ENCODE measurements at places on chromosomes 13 and 19. TPM values are rescaled to one million over a fixed set of nuclear protein-coding genes. Genes with fewer than 3 reads are reported as not detected.

The ZSCAN5A gene
- 8.3 TPM for total RNA-seq

The SOHLH2 gene
- not detected for total RNA-seq

The GIPR gene
- total RNA-seq, result 11.0 TPM

The ZNF534 gene
- not detected for total RNA-seq

The SAFB2 gene
- total RNA-seq, result 106 TPM

The C19orf73 gene
- total RNA-seq, result 2.2 TPM

The NLRP4 gene
- not detected for total RNA-seq

The ZNF285 gene
- 2.2 TPM for total RNA-seq

The NBEA gene
- 0.62 TPM for total RNA-seq

The TRPM4 gene
- 0.96 TPM for total RNA-seq

The SERPINE3 gene
- total RNA-seq, result not detected

The GRIN3B gene
- 0.10 TPM for total RNA-seq

The PCDH17 gene
- total RNA-seq, result 0.07 TPM

The ZNF546 gene
- 6.1 TPM for total RNA-seq

The ZNF575 gene
- total RNA-seq, result 3.2 TPM

The ZNF525 gene
- 27.0 TPM for total RNA-seq

The ZNF835 gene
- 1.3 TPM for total RNA-seq

The ADGRE3 gene
- not detected for total RNA-seq

The ZNF440 gene
- 10.2 TPM for total RNA-seq

The SULT2A1 gene
- not detected for total RNA-seq

The ZNF726 gene
- total RNA-seq, result 20.5 TPM

The AMH gene
- 4.6 TPM for total RNA-seq

The ZNF709 gene
- total RNA-seq, result 4.8 TPM

The ACP7 gene
- not detected for total RNA-seq

The SPIB gene
- 1.6 TPM for total RNA-seq

The CYP4F8 gene
- total RNA-seq, result not detected

The ZSCAN22 gene
- 5.0 TPM for total RNA-seq

The APC2 gene
- 0.14 TPM for total RNA-seq

The ERVK3-1 gene
- total RNA-seq, result 70.8 TPM

The IZUMO2 gene
- total RNA-seq, result not detected

The CD209 gene
- total RNA-seq, result not detected

The WDR87 gene
- total RNA-seq, result not detected

The NOVA2 gene
- 0.58 TPM for total RNA-seq

The B3GNT8 gene
- total RNA-seq, result not detected

The NCCRP1 gene
- total RNA-seq, result not detected

The GRIN2D gene
- total RNA-seq, result 0.46 TPM

The KIR3DL2 gene
- total RNA-seq, result 0.89 TPM

The TJP3 gene
- total RNA-seq, result 5.8 TPM

The PPM1N gene
- total RNA-seq, result 6.7 TPM

The KLK4 gene
- total RNA-seq, result not detected

The TMC4 gene
- total RNA-seq, result 0.24 TPM

The CCDC70 gene
- not detected for total RNA-seq

The NOTCH3 gene
- total RNA-seq, result 0.02 TPM

The MEF2B gene
- 6.4 TPM for total RNA-seq

The ALOX5AP gene
- total RNA-seq, result 56.3 TPM

The CNOT3 gene
- total RNA-seq, result 107 TPM

The TMEM190 gene
- not detected for total RNA-seq

The C2CD4C gene
- 0.77 TPM for total RNA-seq

The RTBDN gene
- total RNA-seq, result not detected
